ENCODE measurements at places on chromosomes 1 and 21. TPM values are rescaled to one million over a fixed set of nuclear protein-coding genes. Genes with fewer than 3 reads are reported as not detected.

Gene SPATA21
- not detected for total RNA-seq

Gene NMNAT1
- 13.3 TPM for total RNA-seq

Gene KCNK1
- total RNA-seq: 9.7 TPM

Gene FHAD1
- total RNA-seq: 0.09 TPM

Gene HPDL
- total RNA-seq: not detected

DNA sequence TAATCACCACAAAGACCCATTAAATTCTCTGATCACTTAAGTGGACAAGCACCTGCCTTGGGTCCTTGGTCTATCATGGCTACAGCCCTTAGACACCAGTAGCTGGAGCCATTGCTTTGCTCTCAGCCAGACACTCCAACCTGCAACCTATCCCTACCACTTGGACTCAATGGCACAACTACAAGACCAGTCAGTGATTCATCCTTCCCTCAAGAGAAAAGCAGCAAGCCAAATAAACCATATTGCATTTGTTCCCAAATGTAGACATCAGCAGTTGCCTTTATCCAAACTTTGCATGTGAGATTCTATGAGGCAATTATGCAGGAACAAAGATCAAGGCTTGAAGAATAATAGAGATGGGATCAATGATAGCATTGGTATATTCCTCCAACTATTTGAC is 263.4 kb downstream of the HHIPL2 start:
- H3K4me1 ChIP-seq: no peaks in the 10 kb centered on the region
- H3K27me3 ChIP-seq: no peaks in the 10 kb centered on the region
- no peaks in the 10 kb centered on the region for H3K36me3 ChIP-seq
- DNase-seq: no peak
- H3K4me3 ChIP-seq: no peak overlapping the region

GRCh38 chr1:179293340-179294327 is at the start of gene SOAT1:
TSS of gene SOAT1 (plus strand) at chr1:179293797. CDS start at chr1:179302685, 8,888 bp downstream.
- no peaks in the 10 kb centered on the region for H3K27me3 ChIP-seq
- H3K36me3 ChIP-seq: no peaks in the 10 kb centered on the region
- H3K4me3 ChIP-seq: peak within 1 kb of the TSS; percentile 87
- peak; percentile 98 for DNase-seq
- peaks cover 12% of the 10 kb centered on the region for H3K4me1 ChIP-seq
- H3K27ac ChIP-seq: peak within 1 kb of the TSS; percentile 86

DNA sequence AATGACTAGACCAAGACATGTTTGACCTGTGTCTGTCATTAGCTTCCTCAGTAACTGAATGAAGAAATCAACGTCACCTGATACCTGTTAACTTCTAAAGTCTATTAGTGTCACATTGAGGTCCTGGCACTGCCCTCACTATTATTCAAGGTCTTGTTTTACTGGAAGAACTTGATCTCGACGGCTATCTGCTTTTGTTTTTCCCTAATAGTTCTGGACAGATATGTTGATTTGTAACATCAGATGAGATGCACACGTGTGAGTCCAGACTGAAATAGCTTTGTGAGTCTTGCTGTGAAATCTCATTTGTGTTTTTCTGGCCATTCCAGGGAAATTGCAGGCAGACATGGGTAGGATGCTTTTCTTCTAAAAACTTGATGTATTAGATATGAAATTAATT is 159.2 kb downstream of the RYR2 start:
- no peaks in the 10 kb centered on the region for H3K36me3 ChIP-seq
- DNase-seq: no peak
- H3K4me3 ChIP-seq: no peak overlapping the region
- H3K4me1 ChIP-seq: no peaks in the 10 kb centered on the region
- no peak overlapping the region for H3K27ac ChIP-seq

DNA sequence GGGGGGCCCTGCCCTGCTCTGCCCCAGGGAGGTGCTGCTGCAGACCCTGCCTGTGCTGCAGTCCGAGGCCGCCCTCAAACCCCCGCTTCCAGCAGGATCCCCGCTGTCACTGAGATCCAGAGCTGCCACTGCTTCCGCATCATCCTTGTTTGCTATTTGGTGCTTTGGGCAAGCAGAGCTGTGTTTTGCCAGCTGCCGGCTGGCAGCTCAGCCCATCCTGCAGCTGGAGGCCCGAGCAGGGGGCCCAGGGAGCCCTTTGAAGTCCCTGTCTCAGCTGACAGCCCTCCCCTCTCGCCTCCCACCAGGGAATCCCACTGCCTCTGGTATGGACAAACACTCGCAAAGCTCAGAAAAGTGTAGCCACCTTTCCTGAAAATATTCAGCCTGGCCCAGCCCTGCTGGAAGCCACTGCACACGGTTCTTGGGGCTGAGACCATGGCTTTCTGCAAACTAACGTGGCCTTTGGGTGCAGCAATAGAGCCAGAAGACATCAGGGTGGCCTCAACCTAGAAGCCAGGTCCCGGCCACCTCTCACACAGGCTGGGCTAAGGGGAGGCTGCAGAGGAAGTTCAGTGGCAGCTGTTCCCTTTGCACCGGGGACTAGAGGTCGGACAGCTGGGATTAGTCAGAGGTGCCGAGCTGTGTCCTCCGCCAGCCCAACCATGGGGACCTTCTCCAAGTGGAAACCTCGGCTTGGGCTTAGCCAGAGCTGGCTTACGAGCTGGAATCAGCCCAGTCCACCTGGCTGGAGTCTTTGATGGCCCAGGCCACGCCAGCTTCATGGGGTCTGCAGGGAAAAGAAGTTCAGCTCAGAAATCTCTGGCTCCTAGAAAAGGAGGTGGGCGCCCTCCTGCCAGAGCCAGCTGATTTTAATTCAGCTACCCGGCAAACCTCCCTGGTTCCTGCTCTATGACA is 107.1 kb downstream of the SPSB1 start:
- DNase-seq: peak; percentile 74
- peaks cover 18% of the 10 kb centered on the region for H3K4me1 ChIP-seq
- H3K27ac ChIP-seq: no peak overlapping the region
- H3K4me3 ChIP-seq: no peak overlapping the region

DNA sequence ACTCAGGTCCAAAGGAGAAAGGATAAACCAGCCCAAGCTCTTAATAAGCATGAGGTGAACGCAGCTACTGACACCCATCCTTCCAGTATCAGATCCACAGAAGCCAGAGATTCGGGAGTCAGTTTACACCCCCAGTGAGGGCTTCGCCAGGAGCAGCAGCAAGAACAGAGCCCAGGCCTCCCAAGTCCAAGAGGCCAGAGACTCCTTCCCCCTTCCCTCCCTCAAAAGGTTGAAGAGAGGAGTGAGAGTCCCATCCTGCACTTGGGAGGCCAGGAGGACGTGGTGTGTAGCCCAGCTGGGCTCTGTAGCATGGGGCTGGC is 72.8 kb downstream of the MRPL37 start:
- H3K36me3 ChIP-seq: no peaks in the 10 kb centered on the region
- H3K27me3 ChIP-seq: no peaks in the 10 kb centered on the region
- peak overlapping the region; percentile 90 for H3K27ac ChIP-seq
- no peak for DNase-seq
- H3K4me3 ChIP-seq: no peak overlapping the region
- H3K4me1 ChIP-seq: peaks cover 48% of the 10 kb centered on the region

- H3K27ac ChIP-seq: no peak overlapping the region
- H3K4me1 ChIP-seq: peaks cover 5% of the 10 kb centered on the region
- H3K36me3 ChIP-seq: no peaks in the 10 kb centered on the region
- H3K27me3 ChIP-seq: no peaks in the 10 kb centered on the region
- DNase-seq: no peak
Measured at GRCh38 chr1:108881369-108881768, 4.6 kb downstream of the GPSM2 start.

GRCh38 chr1:110243574-110243973 is 33.5 kb downstream of the KCNC4 start:
- no peaks in the 10 kb centered on the region for H3K27me3 ChIP-seq
- DNase-seq: no peak
- H3K4me1 ChIP-seq: no peaks in the 10 kb centered on the region
- H3K27ac ChIP-seq: no peak overlapping the region
- H3K36me3 ChIP-seq: no peaks in the 10 kb centered on the region

- H3K4me3 ChIP-seq: no peak overlapping the region
- no peak overlapping the region for H3K27ac ChIP-seq
- H3K36me3 ChIP-seq: no peaks in the 10 kb centered on the region
- H3K4me1 ChIP-seq: peaks cover 19% of the 10 kb centered on the region
- no peak for DNase-seq
Measured at GRCh38 chr1:172185211-172185610, 235.3 kb upstream of the C1orf105 start.

All from adrenal gland (tissue), 19 donors.